ENCODE measurements at places on chromosomes 11 and 22.
A peak's percentile ranks its signal among the peaks of the same experiment; 100 is the strongest.

GRCh38 chr11:35107861-35108260 is 31.1 kb upstream of the CD44 start:
- no peak for DNase-seq

GRCh38 chr11:2002807-2003206 is 5.2 kb upstream of the H19 start:
- DNase-seq: no peak

GRCh38 chr22:43060183-43060582 is 29.0 kb downstream of the TTLL1 start:
- DNase-seq: no peak

DNA sequence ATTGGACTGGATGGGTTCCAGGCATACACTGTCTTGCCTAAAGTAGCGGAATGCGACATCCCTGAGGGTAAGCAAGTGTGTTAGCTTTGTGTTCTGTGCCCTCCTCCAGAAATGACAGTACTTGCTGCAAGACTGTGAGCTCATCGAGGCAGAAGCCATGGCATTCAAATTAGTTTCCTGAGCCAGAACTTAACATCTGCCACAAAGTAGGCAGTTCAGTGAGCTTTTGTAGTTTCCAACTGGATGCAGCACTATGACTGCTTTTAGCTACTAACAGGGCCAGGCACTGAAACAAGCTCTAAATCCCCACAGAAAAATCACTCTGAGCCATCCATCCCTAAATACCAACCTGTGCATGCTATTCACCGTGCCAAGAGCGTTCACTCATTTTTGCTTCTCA is 1.2 kb upstream of the FAR1 start:
- no peak for DNase-seq

GRCh38 chr11:1717745-1718144 is 20.8 kb downstream of the KRTAP5-6 start:
- no peak for DNase-seq

DNA sequence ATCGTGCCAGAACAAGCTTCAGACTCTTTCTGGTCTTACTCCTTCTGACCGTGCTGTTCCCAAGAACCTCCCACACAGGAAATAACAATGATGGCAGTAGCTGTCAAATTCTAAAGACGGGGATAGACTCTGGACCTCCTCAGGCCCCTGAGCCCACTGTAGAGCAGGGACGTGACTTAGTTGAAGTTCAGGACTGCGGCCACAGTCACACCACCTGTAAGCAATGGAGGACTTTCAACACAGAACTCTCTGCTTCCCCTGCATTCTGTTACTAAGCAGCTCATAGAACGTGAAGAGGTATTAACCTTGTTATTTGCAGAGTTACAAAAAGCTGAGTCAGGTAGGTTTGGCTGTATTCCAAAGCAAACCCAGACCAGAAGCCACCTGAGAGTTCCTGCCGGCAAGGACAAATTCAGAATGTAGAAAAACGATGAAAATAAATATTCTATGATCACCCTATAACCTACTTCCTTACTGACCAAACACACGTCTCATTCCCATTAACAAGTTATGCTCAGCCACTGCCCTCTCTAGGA is 12.7 kb downstream of the TMEM45B start:
- DNase-seq: no peak

GRCh38 chr22:17336061-17336460 is 33.2 kb upstream of the CECR2 start:
- no peak for DNase-seq

- no peak for DNase-seq
These were observed 6.5 kb downstream of the KCNQ1 start for GRCh38 chr11:2451336-2451735.

DNA sequence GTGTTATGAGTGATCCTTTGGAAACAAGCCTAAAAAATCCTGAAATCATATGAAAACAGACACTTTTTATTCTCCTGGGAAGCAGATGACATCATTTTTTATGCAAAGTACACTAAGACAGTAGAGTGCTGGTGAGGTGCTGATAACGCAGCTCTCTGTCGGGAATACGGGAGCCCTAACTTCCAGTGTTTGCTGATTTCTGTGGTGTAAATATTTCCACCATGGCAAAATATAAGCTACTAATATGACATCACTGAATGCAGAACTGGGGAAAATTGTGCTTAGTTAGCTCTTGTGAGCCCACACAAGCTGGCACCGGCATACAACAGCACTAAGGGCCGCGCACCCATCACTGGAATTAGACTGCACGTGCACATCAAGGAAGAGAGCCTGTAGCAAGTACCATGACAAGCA is 82.6 kb downstream of the FAM76B start:
- no peak for DNase-seq

DNA sequence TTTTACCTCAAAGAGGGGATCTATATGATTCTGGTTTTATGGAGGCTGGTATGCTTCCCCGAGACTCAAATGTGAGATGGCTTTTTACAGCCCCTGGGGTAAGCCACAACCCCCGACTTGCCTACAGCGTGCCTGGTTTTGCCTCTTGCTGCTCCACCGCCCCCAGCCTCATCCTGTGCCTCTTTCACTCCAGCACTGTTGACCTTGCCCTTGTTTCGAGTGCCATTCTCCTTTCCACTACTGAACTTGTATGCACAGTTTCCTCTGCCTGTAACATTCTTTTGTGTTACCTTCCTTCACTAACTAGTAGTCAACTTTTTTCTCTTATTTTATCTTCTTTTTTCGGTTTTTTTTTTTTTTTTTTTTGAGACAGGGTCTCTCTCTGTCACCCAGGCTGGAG is 219.0 kb upstream of the ZBED5 start:
- DNase-seq: no peak

DNA sequence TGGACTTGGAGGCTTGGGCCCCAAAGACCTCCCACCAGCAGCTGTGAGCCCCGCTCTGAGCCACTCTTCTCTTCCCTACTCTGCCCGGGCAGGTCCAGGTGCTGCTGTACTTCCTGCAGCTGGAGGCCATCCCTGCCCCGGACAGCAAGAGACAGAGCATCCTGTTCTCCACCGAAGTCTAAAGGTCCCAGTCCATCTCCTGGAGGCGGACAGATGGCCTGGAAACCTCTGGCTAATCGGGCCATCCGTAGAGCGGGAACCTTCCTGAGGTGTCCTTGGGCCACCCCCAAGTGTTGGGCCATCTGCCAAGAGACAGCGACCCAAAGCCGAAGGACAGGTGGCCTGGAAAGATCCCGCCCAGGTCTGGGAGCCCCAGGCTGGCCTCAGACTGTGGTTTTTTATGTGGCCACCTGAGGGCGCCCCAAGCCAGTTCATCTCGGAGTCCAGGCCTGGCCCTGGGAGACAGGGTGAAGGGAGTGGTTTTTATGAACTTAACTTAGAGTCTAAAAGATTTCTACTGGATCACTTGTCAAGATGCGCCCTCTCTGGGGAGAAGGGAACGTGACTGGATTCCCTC is 135.1 kb downstream of the BCR start:
- peak; percentile 31 for DNase-seq

GRCh38 chr11:36257351-36257750 is 31.9 kb downstream of the COMMD9 start:
- DNase-seq: no peak

- DNase-seq: no peak
These were observed 31.3 kb downstream of the ARFGAP3 start for GRCh38 chr22:42825796-42826195.

DNA sequence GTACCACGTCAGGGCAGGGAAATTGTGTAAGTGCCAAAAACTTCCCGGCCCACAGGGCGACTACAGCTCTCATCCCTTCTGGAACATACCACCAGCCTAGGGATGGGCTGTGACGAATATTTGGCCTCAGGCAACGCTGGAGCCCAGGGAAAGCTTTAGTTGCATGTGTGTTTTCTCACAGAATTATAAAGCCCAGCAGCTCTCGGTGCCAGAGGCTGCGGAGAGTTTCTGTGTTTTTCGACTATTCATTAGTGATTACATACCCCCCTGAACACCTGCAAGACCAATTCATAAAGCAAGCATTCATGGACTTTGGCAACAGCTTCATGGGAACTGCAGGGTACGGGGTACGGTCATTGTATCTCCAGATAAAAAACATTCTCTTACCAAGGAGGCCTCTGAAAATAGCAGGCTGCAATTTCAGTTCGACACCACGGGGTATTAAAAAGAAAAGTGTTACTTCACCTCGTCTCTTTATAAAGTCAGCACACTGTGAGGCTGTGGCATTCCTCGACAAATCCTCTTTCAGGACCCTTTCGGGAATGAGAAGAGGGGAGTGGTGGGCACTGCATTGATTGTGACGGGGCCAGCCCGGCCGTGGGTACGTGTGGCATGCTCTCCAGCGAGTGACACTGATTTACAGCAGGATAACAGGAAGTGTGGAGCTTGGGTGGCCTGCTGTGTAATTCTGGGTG is 243.6 kb upstream of the SORL1-AS1 start:
- no peak for DNase-seq
